ENCODE measurements at places on chromosomes 4 and X.

GRCh38 chrX:1322393-1322792, 14.2 kb upstream of the IL3RA start:
- DNase-seq: no peak

GRCh38 chr4:154049457-154050181, 260.7 kb upstream of the SFRP2 start:
- DNase-seq: no peak

- no peak for DNase-seq
These were observed at the start of gene RTL5 for GRCh38 chrX:72131317-72132294. Gene RTL5 (minus strand): TSS chrX:72131915.

DNA sequence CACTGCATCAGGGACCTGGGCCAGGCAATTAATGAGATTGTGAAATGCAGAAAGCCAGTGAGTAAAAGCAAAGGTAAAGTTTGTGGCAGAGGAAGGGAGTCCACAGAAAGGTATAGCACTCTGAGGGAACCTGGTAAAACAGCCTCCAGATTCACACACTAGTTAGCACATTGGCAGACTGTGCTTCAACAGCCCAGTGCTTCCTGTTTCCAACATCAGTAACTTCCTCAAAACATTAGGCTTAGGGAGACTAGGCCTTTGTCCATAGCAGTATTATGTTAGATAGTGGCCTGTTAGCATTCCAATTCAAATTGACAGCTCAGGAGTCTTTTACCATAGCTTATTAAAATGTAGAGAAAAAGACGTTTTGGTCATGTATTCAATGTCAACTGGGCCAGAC, 582.6 kb upstream of the ACTRT1 start:
- no peak for DNase-seq

DNA sequence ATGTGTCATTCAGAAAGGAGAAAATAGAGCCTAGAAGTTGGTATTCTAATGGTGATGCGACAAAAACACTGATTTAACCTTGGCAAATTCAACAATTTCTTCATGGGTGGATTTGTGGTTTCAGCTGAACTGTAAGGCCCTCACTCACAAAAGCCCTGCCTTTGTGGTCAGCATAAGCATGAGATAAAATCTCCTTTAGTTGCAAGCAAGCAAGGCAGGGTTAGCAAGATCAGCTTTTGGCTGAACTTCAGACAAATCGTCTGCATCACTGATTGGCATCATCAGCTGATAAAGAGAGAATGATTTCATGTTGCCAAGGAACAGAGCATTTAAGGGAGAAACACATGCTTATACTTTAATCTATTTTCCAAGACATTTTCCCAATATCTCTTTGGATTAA, 2582.2 kb downstream of the PCDH7 start:
- DNase-seq: no peak

DNA sequence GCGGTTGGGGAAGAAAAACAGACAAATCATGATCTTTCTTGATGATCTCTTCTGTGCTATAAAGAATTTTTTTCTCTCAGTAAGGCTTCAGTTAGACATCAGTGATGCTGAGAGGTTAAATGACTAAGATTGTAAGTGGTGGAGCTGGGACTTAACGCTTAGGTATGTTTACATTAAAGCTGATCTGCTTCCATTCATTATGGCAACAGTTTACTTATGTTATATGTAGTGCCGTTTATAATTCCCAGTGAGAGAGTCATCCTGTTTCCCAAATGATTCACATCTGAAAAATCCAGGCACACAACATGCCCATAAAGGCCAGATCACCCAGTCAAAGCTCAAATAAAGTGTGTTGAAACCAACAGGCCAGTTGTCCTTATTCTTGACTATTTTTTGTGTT, 50.1 kb downstream of the CENPVL3 start:
- DNase-seq: no peak

DNA sequence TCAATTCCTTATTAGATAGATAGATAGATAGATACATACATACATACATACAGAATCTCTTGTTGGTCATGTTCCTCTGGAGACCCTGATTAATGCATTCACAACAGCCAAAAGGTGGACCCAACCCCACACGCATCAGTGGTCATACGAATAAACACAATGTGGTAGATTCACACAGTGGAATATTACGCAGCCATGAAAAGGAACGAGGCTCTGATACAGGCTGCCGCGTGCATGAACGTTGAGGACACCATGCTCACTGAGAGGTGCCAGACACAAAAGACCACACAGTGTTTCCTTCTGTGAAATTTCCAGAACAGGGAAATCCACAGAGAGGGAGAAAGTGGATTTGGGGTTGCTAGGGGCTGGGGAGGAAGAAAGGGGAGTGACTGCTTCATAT, 136.7 kb downstream of the CRLF2 start:
- DNase-seq: no peak

GRCh38 chrX:96244955-96245354, 439.7 kb upstream of the DIAPH2 start:
- DNase-seq: no peak

DNA sequence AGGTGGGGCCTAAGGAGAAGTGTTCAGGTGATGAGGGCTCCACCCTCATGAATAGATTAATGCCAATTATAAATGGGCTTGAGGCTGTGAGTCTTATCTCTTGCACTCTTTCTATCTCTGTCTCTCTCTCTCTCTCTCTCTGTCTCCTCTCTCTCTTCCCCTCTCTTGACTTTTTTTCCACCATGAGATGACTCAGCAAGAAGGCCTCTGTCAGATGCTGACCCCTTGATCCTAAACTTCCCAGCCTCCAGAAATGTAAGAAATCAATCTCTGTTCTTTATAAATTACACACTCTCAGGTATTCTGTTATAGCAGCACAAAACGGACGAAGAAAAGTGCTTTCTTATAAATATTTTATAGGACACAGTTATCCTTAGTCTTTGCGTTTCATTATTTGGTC, 184.9 kb upstream of the PCDH7 start:
- no peak for DNase-seq

DNA sequence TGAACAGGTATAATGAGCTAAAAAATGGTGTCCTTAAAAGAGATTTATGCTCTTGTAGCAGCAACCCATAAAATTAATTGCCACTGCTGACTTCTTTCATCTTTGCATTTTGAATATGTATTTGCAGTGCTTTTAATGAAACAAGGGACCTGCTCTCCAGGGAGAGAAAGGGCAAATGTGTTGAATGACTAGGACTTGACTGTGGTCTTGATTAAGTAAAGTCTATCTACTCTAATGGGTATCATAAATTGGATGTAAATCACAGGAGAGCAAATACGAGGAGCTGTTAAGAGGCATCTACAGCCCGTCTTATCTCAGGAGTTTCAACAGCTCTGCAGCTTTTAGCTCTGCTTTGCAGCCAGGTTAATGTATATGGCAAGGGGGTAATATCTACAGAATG, 216.4 kb downstream of the PALLD start:
- no peak for DNase-seq

DNA sequence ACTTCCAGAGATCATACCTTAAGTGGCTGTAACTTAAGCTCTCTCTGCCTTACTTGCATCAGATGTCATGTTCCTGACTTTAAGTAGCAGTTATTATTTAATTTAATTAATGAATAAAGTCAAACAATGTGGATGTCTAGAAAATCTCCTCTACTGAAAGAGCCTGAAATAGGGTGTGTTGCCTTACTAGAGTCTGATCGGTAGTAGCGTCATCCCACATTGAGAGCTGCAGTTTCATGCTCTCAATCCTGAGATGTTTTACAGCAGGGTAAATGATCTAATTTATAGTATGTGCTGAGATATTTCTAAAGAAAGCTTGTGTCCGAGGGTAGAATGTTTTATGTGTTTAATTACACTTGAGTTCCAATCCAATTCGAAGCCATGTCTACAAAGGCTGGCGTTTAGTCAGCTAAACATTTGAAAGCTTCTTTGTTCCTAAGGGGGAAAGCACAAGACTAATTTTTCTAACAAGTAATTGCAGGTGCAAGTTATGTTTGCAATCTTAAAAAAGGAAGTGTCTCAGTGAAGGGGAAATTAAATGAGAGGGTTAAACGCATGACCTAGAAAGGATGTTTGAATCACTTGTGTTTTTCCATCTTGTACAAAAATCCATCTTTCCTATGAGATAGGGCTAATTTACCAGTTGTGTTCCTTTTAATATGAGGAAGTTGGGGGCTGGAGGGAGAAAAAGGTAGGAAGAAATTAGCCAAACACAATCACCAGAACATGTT, 391.0 kb upstream of the MAGEB2 start:
- DNase-seq: no peak

- DNase-seq: peak; percentile 15
These were observed 11.7 kb downstream of the BBS12 start for GRCh38 chr4:122744229-122744628.

GRCh38 chrX:14095702-14096101, 66.0 kb upstream of the GEMIN8 start:
- DNase-seq: no peak

GRCh38 chrX:23228454-23228853, 106.2 kb upstream of the PTCHD1 start:
- DNase-seq: no peak

- DNase-seq: no peak
These were observed 1444.0 kb upstream of the PCDH7 start for GRCh38 chr4:29276150-29276549.

GRCh38 chr4:22850630-22851029, 157.9 kb downstream of the GBA3 start:
- DNase-seq: no peak

DNA sequence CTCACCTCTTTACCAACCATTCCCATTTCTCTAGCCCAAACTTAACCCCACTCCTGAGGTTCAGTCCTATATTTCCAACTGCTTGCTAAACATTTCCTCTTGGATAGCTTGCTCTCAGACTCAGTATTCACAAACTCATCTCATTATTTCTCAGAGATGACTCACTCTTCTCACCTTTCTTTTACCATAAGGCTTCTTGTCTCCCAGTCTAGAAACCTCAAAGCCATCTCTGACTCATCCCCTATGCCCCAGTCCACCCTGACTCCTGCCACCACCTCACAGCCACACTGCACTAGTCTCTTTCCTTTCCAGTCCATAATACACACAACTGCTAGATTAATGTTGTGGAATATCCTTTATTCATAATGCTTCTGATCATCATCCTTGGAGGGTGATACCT, 4.8 kb downstream of the FRMPD3 start:
- DNase-seq: no peak

DNA sequence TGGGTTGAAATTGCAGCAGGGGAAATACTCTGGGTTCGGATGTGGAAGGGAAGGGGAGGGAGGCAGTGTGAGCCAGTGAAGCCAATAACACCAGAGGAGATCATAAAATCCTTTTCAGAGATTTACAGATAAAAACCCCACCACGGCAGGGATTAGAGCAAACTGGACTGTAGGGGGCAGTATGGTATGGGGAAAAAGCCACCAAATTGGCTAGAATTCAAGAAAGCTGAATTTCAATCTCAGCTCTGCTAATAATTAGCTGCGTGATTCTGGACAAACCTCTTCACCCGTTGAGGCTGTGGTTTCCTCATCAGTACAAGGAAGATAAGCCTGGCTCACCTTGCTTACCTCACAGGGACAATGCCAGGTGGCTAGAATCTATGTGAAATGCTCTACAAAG, 108.1 kb downstream of the ATG4A start:
- no peak for DNase-seq

DNA sequence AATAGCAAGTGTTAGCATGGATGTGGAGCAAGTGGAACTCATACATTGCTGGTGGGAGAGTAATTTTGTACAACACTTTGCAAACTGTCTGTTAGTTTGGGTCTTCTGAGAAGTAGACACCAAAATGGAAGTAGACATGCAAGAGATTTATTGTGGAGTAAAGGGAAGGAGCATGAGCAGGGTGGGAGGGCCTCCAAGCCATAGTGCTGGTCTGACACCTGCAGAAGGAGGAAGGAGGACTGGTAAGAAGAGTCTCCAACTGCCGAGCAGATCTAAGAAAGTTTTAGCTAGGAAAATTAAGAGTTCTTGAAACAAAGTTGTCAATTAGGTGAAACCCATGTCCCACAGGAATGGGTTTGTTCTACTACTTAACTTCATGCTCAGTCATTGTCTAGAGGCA, 64.0 kb upstream of the DDIT4L start:
- no peak for DNase-seq

- no peak for DNase-seq
These were observed 110.6 kb downstream of the DTHD1 start for GRCh38 chr4:36392024-36392423.

- no peak for DNase-seq
These were observed 17.7 kb downstream of the MID1 start for GRCh38 chrX:10602646-10603045.

DNA sequence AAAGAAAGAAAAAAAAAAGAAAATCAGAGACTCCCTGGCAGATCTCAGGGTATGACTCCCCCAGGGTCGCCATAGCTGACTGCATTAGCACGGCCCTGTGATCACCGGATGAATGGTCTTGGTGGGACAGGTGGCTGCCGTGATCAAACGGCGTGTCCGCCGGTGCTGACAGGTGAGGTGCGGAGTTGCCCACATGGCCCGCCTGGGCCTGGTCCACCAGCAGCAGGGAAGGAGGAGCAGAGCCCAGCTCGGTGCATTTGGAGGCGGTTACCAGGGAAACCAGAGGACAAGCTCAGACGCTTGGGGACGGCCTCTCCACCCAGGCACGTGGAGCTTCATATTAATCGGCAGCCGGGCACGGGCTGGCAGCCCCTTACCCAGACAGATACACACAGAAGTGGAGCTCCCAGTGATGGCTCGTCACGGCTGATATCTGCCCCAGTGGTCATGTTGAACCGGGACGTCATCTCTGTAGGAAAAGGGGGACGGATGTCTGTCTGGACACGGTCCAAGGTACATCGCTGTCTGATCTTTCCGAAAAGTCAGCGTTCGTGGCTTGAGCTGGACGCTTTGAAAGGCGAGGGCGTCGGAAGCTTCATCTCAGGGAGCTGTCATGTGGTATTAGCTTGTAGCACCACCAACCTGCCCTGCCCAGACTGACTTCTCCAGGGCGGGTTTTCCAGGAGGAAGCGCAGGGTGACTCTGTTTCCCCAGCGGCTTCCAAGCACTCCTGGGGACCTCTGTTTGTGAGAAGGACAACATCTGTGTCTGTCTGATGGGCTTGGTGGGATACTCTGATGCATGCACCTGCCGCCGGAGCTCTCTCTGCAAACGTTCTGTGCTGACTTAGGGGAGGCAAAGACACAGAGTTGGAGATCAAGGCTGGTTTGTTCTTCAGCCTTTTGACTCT, 180.7 kb downstream of the CRLF2 start:
- no peak for DNase-seq

- DNase-seq: no peak
These were observed 848 bp upstream of the KCND1 start for GRCh38 chrX:48972220-48973164.

GRCh38 chr4:110945600-110945999, 322.7 kb upstream of the PITX2 start:
- no peak for DNase-seq

- DNase-seq: no peak
These were observed 252.6 kb downstream of the TMEM47 start for GRCh38 chrX:34404386-34405070.

DNA sequence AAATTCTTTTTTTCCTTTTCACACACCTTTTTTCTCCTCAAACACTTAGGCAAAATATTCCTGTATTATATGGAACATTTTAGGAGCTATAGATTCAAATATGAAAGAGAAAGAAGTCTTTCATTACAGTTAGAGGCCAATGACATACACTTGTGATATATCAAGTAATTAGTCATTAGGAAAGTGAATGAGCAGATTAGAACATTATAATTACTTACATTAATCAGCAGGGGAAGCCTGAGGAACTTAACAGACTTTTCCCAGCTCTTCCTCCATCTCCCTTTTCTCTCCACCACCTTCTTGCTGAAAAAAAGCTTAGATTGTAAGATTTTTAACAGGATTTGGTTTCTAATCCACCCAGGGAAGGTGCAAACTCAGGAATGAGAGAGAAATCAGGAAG, 29.6 kb downstream of the KLF3 start:
- no peak for DNase-seq

GRCh38 chr4:36332023-36332781, 50.8 kb downstream of the DTHD1 start:
- DNase-seq: no peak
